ENCODE measurements at places on chromosomes 1 and 21.

DNA sequence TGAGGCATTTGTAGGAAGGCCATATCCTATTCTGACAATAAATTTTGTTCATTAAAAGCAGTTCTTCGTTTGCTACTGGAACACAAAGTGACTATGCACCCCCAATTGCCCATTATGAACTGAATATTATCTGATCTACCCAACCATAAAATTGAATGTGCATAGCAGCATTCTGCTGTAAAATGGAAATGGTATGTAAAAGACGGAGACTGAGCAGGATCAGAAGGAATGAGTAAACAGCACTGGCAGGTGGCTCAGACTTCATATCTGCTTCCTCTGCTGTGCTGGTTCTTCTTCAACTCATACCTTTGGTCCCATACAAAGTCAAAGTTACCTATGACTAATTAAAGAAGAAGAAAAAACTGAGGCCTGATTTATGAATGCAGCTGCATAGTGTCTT is 339.5 kb downstream of the PLA2G4A start:
- H3K36me3 ChIP-seq = no peaks in the 10 kb centered on the region
- no peak overlapping the region for H3K27ac ChIP-seq
- no peak for DNase-seq
- H3K27me3 ChIP-seq = no peaks in the 10 kb centered on the region
- H3K4me1 ChIP-seq = no peaks in the 10 kb centered on the region

- H3K4me1 ChIP-seq = no peaks in the 10 kb centered on the region
- H3K36me3 ChIP-seq = peaks cover 22% of the 10 kb centered on the region
- no peak overlapping the region for H3K4me3 ChIP-seq
- no peak for DNase-seq
These were observed 27.0 kb downstream of the NVL start for GRCh38 chr1:224302947-224303346.

GRCh38 chr1:77533660-77534305 is 148.7 kb downstream of the ZZZ3 start:
- DNase-seq = peak; percentile 66
- no peaks in the 10 kb centered on the region for H3K27me3 ChIP-seq
- H3K36me3 ChIP-seq = no peaks in the 10 kb centered on the region

DNA sequence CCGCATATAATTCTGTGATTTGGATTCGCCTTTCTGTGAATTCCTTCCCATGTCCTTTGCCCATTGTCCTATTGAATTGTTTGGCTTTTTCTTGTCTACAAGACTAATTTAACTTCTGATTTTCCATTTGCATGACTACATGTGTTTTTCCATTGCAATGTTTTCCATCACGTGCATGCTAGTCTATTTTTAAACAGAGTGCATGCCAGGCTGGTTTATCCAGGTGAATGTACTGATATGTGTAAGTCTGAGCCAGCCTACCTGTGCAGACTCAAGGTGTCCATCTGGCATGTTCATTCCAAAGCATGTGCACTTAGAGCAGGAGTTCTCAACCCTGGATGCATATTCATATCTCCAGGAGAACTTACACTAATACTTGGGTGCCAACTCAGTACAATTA is 59.7 kb downstream of the INAVA start:
- peaks cover 2% of the 10 kb centered on the region for H3K4me1 ChIP-seq
- H3K4me3 ChIP-seq = no peak overlapping the region
- H3K27me3 ChIP-seq = no peaks in the 10 kb centered on the region
- no peak for DNase-seq

DNA sequence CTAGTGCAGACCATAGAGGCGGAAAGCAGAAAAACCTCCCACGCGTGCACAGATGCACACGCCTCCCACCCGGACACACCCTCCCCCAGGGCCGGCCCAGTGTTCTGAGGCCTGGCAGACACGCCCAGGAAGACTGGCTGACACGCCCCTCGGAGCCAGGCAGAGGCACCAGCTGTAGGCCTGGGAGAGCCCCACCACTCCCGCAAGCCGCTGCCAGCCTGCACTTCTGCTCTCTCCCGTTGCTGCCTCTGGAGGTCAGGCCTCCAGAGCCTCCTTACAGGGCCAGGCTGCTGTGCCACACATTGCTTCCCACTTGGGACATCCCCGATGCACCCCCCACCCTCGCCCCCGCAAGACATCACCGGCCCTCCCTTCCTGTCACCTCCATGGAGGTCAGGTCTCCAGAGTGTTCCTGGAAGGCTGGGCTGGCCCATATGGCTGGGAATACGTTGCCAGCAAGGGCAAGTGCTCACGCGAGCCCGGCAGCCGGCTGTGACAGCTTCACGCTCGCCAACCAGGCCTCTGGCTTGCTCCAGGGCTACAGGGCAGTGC is 40.4 kb downstream of the CASZ1 start:
- H3K4me1 ChIP-seq = peaks cover 37% of the 10 kb centered on the region
- H3K36me3 ChIP-seq = no peaks in the 10 kb centered on the region
- DNase-seq = no peak
- no peak overlapping the region for H3K4me3 ChIP-seq
- no peaks in the 10 kb centered on the region for H3K27me3 ChIP-seq

- peaks cover 16% of the 10 kb centered on the region for H3K4me1 ChIP-seq
- H3K27ac ChIP-seq = no peak overlapping the region
- H3K36me3 ChIP-seq = no peaks in the 10 kb centered on the region
- DNase-seq = peak; percentile 78
- no peaks in the 10 kb centered on the region for H3K27me3 ChIP-seq
These were observed 42.5 kb downstream of the LGR6 start for GRCh38 chr1:202235856-202236837.

GRCh38 chr1:165886193-165886592 is 58.8 kb downstream of the UCK2 start:
- no peaks in the 10 kb centered on the region for H3K27me3 ChIP-seq
- H3K4me3 ChIP-seq = no peak overlapping the region
- peaks cover 19% of the 10 kb centered on the region for H3K4me1 ChIP-seq
- H3K36me3 ChIP-seq = no peaks in the 10 kb centered on the region

- no peaks in the 10 kb centered on the region for H3K27me3 ChIP-seq
- no peak for DNase-seq
- no peaks in the 10 kb centered on the region for H3K36me3 ChIP-seq
- H3K4me3 ChIP-seq = no peak overlapping the region
These were observed 32.3 kb downstream of the MAN1C1 start for GRCh38 chr1:25648681-25649440.

DNA sequence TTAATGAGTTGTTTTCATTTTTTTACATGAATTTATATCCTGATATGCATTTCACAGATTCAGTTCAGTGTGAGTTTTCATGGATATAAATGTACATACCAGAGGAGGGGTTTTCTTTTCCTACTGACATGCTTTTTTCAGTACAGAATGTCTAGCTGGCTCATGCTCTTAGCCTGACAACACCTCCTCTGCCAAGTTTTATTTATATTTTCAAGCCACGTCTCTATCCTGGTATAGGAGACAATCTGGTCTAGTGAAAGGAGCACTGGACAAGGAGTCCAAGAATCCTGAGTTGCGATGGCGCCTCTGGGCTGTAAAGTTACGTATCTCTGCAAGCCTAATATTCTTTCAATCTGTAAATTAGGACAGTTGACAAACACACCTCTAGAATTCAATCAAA is 4.9 kb downstream of the DAB1 start:
- H3K36me3 ChIP-seq = no peaks in the 10 kb centered on the region
- peaks cover 47% of the 10 kb centered on the region for H3K27me3 ChIP-seq
- no peak for DNase-seq
- H3K4me3 ChIP-seq = no peak overlapping the region
- H3K27ac ChIP-seq = no peak overlapping the region
- peaks cover 7% of the 10 kb centered on the region for H3K4me1 ChIP-seq

GRCh38 chr1:198986036-198986435 is 347.2 kb downstream of the PTPRC start:
- no peak overlapping the region for H3K27ac ChIP-seq
- H3K36me3 ChIP-seq = no peaks in the 10 kb centered on the region
- no peak for DNase-seq
- no peaks in the 10 kb centered on the region for H3K27me3 ChIP-seq

GRCh38 chr21:21614966-21615365 is 616.8 kb downstream of the NCAM2 start:
- H3K27me3 ChIP-seq = no peaks in the 10 kb centered on the region
- no peak overlapping the region for H3K4me3 ChIP-seq
- peaks cover 16% of the 10 kb centered on the region for H3K4me1 ChIP-seq
- DNase-seq = no peak
- H3K27ac ChIP-seq = no peak overlapping the region

DNA sequence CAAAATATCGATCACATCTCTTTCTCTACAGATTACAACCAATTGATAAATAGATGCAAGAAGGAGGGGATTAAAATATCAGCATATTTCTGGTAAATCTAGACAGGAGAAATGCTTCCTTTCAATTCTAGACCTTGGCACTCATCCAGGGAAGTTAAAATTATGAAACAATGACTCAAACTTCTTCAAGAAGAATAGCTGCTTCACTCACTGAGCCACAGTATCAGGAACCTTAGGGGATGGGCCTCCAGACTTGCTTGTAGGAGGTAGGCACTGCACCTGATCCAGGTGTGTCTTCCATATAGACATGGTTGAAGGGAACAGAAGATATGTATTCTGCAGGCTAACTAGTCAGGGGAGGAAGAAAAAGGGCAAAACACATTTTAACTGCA is 9.8 kb downstream of the SLAMF7 start:
- H3K4me1 ChIP-seq = no peaks in the 10 kb centered on the region
- H3K36me3 ChIP-seq = no peaks in the 10 kb centered on the region
- no peak overlapping the region for H3K27ac ChIP-seq
- no peak overlapping the region for H3K4me3 ChIP-seq
- no peak for DNase-seq

GRCh38 chr21:38631676-38632075 is 133.4 kb upstream of the ERG start:
- peaks cover 5% of the 10 kb centered on the region for H3K4me1 ChIP-seq
- H3K36me3 ChIP-seq = no peaks in the 10 kb centered on the region
- H3K27ac ChIP-seq = no peak overlapping the region
- no peak for DNase-seq
- no peak overlapping the region for H3K4me3 ChIP-seq

- DNase-seq = no peak
- no peak overlapping the region for H3K4me3 ChIP-seq
- H3K27me3 ChIP-seq = no peaks in the 10 kb centered on the region
These were observed 35.8 kb upstream of the RIPK4 start for GRCh38 chr21:41802684-41803083.

DNA sequence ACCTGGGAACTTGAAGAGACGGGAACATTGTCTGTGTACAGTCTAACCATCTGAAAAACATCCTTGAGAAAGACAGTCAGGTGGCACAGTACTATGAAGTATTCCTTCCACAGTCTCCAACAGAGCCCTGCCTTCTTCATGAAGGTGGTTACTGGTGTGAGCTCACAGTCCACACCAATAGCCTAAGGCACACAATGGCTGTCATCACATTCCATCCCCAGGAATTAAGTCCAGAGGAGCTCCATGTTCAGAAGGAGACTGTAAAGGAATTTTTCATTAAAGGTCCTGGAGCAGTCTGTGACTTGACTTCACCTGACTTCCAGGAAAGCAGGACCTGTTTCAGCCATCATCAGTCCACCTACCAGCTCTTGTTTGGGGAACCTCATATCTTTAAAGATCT is 180.2 kb downstream of the C1orf21 start:
- peaks cover 14% of the 10 kb centered on the region for H3K4me1 ChIP-seq
- DNase-seq = no peak
- H3K27ac ChIP-seq = no peak overlapping the region

GRCh38 chr1:3064296-3064850 is 4.6 kb upstream of the PRDM16 start:
- peaks cover 98% of the 10 kb centered on the region for H3K27me3 ChIP-seq
- H3K36me3 ChIP-seq = no peaks in the 10 kb centered on the region
- no peak overlapping the region for H3K4me3 ChIP-seq
- no peak for DNase-seq

DNA sequence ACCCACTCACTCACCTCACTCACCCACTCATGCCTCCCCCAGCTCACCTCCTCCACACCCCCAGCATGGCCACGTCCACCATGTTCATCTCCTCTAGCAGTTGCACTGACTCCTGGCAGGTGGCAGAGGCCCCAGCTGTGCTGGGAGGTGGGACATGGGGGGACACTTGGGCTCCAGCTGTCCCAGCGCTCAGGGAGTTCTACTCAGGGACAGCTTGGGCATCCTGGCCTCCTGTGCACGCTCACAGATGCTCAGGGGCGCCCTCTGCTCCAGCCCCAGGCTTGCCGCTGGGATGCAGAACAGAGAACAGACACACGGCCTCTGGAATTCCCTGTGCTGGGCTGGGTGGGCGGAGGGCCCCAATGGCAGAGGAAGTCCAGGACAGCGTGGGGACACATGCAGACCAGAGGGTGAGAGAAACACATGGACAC is 5.2 kb downstream of the KRTAP10-8 start:
- no peaks in the 10 kb centered on the region for H3K36me3 ChIP-seq
- H3K27ac ChIP-seq = no peak overlapping the region
- peaks cover 5% of the 10 kb centered on the region for H3K4me1 ChIP-seq
- DNase-seq = no peak
- H3K27me3 ChIP-seq = no peaks in the 10 kb centered on the region

DNA sequence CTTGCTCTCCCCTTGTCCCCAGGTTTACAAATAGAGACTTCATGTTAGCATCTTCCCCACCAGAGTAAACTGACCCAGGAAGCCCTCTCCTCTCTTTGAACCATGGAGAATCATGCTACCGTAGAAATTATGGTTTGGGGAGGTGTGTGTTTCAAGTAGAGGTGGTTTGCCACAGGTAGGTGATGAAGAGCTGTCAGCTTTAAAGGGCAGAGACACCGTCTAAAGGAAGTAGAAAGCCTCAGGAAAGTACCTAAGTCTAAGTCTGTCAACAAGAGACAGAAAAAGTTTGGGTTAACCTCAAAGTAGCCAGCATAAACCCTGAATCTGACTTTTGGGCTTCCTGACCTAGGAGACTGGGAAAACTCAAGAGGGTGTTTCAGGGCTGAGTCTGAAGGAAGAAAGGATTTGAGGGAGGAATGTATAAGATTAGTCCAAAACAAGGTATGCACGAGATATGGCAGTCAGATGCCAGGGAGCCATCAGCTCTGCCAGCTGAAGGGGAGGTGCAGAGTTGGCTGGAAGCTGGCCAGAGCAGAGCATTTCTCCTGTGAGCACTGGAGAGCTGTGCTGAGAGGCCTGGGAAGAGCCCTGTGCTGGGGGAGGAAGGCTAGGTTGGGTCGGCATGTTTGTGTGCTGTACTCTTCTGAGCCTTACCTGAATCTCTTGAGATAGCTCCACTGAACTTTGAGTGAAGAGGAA is 14.3 kb downstream of the ADAMTSL4 start:
- H3K27me3 ChIP-seq = no peaks in the 10 kb centered on the region
- H3K36me3 ChIP-seq = no peaks in the 10 kb centered on the region
- DNase-seq = no peak
